ENCODE measurements at places on chromosomes 2 and 18.

DNA sequence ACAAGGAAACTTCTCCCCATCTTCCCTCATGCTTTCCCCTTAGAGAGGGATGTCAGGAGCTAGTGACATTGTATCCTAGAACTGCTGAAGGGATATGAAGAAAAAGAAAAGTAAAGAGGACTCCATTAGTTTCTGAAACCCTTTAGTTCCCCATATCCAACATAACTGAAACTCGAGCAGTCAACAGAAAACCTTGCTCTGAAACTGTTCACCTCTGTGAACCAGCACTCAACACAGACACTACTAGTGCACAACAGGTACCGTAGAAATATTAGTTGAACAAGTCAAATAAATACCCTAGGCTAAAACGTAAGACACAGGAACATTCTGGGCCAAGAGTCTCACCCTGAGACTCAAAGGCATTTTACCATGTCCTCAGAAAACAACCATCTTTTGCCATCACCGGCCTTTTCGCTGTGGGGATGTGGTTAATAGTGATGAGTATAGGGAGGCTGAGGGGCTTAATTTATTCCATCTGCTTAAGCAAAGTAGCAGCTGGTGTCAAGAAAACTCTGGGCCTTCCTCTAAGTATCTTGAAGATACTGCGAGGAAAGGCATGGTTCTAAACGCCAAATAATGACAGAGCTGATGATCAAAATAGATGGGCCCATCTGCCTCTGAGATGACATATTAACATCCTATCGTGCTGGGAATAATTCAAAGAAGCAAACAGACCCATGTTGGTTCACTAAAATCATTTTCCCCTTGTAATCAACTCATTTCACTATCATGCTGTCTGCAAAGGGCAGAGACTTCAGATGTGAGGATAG is 156.8 kb downstream of the STK39 start:
- no peak for DNase-seq

DNA sequence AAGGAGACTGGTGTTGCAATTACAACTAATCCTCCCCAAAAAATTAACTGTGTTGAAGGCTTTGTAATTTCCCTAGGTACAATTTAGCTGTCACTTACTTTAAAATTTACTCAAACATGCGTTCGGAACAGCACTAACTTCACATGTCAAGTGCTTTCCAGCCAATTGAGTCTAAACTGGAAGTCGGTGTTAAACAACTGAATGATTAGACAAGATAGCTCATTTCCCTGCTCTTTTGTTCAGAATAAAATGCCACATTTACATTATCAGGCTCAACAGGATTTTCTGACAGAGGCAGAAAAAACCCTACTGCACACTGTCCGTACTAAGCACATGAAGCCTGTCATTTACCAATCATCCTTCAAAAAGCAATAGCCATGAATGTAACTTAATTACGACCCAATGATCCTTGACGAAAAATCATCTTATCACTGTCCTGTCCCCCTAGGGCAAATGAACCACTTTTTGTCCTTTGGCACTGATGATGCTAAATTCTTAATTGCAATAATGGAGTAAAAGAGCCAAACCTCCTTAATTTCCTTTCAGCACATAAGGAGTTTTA is 56.0 kb downstream of the LRPPRC start:
- no peak for DNase-seq

GRCh38 chr2:132678483-132678882 is 8.5 kb upstream of the LYPD1 start:
- no peak for DNase-seq

GRCh38 chr2:20496942-20497341 is 50.1 kb downstream of the RHOB start:
- DNase-seq = no peak

DNA sequence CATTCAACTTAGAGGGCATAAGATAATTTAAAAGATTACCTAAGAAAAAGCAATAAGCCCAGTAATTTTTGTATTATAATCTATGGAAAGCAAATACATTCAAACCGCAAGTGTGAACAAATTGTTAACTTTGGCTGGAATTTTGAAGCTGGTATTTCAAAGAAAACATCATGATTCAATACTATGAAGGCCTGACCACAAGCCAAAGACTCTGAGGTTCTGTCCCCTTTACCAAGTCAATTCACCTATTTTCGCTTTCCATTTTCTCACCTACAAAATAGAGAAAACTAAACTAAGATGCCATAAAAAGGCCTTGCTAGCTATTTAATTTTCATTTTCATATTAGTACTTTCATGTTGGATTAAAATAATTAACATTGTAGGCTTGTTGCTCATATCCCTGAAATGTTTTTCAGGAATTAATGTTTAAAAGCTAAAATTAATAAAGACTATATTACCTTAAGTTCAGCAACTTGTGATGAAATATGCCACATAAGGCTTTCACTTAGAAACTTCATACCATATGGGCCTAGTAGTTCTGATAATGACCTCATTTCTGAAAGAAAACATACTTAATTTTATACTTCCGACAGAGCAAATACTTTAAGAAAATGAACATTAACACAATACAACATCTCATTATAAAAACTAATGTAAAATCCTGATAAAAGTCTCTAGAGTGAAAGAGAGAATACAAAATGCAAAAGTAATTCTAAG is 85.7 kb upstream of the FRZB start:
- no peak for DNase-seq

DNA sequence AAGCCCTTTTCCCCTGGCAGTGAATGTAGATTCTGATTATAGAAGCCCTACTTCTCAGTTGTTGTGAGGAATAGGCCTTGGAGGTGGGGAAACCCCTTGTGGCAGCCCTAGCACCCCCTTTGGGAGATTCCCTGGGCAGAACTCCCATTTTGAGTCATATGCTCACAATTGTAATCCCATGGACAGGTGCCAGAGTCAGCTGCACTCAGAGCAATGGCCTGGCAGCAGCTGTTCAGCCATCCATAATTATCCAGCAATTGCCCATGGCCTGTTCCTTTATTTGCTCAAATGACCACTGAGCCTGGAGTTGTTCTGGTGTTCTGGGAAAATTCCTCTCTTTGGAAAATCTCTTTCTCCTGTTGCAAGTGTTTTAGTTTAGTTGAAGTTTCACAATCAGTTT is 71.7 kb downstream of the PTRHD1 start:
- no peak for DNase-seq

DNA sequence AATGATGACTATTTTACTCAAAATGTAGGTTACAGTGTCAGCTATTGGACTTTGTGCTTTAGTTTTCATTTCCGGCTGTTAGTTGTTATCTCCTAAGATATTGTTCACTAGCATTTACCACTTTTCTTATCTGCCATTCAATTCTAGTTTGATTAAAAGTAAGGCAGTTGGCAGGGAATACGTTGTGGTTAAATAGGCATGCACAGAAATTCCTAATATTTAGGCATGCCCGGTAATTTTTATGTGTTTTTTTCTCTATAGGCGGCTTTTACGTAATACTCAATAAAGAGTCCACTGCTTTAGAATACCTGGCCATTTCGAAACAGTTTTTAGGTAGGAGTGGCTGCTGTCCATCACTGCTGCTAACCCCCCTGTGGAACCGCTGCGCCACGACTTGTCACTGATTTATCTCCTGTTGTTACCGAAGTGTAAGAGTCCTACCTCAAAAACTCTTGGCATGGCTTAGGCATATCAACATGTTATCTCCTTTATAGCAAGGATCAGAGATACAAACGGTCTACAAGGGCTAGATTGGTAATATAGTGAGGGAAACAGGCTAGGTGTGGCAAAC is 39.5 kb downstream of the BABAM2 start:
- DNase-seq = no peak

DNA sequence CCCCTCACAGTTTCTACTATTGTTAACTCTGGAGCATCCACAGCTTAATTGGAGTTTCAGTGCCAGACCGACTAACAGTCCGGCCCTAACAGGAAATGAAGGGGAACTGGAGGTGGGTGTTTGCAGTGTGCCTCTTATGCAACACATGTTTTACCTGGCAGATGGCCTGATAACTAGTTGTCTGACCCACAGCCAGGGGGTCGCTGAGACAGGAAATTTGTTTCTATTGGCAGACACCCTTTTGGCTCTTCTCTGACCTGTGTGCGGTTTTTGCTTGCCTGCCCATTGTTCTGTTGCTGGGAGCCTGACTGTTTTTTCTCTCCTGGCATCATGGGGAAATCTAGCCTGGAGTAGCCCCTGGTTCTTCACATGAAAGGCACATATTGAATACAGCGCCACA is 1329.8 kb downstream of the DSC3 start:
- no peak for DNase-seq

DNA sequence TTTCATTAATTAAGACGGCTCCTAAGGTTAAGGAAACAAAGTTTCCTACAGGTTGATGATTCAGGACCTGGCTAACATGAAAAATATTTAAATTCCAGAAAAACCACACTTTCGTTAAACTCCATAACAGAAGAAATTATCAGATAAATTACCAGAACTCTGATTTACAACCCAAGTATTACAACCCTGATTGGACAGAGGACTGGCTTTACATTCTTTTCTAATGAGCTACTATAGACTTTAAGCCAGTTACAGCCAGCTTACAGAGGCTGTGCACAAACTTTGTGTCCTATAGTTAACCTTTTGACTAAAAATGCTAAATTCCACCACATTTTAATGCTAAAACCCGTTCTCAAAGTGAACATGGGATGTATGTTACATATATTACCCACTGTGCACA is 458.6 kb downstream of the KCNJ3 start:
- no peak for DNase-seq

DNA sequence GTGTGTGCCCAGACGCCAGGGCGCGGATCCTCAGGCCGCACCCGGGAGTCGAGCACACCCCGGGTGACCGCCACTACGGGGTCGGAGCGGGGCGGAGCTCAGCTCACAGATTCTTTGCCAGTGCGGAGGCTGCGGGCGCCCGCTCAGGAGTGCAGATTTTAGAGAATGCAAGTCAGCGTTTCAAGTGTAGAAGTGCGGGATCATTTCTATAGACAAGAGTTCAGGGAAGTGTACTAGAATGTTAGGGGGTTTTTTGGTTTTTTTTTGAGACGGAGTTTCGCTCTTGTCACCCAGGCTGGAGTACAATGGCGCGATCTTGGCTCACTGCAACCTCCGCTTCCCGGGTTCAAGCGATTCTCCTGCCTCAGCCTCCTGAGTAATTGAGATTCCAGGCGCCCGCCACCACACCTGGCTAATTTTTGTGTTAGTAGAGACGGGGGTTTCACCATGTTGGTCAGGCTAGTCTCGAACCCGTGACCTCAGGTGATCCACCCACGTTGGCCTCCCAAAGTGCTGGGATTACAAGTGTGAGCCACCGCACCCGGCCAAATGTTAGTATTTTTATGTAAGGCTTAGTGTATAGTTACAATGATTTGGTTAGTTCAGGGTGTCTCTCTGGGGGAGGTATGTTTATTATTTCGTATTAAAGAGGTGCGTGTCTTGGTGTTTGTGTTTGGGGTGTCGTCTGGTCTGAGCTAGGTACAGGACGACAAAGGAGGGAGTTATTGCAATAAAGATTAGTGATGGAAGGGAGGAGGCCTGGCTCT is 619 bp upstream of the FAM168B start:
- no peak for DNase-seq
